ENCODE measurements at places on chromosomes 13 and 19.

- peak; percentile 79 for DNase-seq
Measured at GRCh38 chr19:8592231-8593009, 15.2 kb upstream of the MYO1F start.

DNA sequence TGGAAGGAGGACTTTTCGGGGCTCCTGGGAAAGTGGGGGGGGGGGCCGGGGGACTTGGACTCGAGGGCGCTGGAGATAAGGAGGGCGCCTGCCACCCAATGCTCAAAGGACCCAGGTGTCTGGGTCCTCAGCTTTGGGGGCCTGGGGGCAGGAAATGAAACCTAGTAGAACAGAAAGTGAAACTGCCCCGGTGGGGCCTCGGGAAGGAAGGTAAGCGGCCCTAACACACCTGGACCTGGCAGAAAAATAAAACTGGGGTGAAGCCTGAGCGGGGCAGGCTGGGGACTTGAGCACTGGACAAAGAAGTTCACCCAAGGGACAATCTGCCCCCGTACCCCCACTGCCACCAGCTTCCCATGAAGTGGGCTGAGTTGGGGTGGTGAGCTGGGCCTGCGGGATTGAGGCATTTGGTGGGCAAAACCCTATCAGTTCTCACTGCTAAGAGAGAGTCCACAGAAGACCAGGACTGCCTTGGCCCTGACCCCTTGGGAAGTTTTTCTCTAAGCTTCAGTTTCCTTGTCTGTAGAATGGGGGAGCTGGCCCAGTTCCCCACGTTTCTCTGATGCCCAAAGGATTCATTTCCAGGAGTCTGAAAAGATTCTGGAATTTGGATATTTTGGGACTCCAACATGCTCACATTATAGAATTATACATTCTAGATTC, 2.3 kb downstream of the PRKD2 start:
- DNase-seq = no peak

DNA sequence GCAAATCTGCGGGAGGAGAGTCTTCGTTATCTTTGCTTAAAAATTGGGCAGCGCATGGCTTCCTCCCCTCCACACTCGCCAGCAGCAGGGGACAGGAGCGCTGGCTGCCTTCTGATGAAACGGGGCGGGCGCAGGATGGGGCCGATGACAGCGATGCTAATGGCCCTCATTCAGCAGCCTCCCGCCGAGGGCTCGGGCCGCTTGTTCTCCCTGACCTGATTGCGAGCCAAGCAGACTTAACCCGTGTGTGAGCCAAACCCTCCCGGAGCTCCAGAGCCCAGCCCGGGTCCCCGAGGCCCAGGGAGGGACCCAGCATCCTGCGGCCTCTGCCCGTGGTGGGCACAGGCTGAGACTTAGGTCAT, 90.3 kb downstream of the KDM4B start:
- no peak for DNase-seq

DNA sequence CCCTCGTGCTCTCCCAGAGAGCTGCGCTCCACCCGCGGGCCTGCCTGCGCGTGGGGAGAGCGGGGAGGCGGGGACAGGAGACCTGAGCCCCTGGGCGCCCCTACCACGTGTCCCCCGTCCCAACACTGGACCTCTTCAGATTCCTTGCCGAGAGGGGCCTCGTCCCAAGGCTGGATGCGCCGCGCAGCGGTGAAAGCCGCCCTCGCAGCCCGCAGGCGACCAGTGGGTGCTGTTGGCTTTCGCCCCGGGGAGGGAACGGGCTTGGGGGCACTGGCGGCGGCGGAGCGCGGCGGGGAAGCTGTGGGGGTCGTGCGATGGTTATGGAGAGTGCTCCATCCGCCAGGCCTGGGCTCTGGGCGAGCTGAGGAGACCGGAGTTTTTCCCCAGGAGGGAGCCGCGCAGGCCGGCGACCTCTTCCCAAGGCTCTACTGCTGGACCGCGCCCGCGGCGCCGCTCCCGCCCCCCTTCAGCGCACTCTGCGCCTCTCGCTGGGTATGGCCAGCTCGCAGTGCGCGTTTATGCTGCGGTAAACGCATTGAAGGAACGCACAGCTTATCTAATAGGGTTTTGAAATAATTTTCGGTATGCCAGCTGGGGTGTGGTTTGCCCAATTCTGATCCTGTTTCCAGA, 17.2 kb upstream of the RNF17 start:
- no peak for DNase-seq

- peak; percentile 79 for DNase-seq
Measured at GRCh38 chr13:27619728-27620376, 477 bp downstream of the LNX2 start.

- DNase-seq = no peak
Measured at GRCh38 chr19:11345122-11345803, 805 bp downstream of the TMEM205 start.

GRCh38 chr13:27130979-27131623, 40.5 kb downstream of the USP12 start:
- DNase-seq = peak; percentile 89

- peak; percentile 95 for DNase-seq
Measured at GRCh38 chr19:44722131-44723121, 23.5 kb downstream of the CEACAM16 start.

DNA sequence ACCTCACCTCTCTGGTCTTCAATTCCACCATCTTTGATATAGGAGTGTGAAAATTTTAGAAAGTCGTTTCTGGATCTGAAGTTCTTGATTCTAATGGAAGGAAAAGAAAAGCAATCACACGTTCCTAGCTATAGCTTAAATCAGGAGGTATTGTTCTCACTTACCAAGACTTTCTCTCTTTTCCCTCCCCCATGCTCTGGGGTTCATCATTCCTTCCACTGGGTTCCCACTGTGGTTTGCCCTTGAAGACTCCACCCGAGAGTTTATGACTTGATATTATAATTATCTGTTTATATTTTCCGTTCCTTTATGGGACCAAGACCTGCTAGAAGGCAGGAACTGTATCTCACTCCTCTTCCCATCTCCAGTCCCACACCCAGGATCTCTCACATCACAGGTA, 76.6 kb downstream of the AKAP11 start:
- no peak for DNase-seq

- no peak for DNase-seq
Measured at GRCh38 chr19:58117841-58118575, 20.0 kb upstream of the ZSCAN18 start.

GRCh38 chr13:101140087-101140770, 276.1 kb downstream of the NALCN start:
- DNase-seq = no peak

DNA sequence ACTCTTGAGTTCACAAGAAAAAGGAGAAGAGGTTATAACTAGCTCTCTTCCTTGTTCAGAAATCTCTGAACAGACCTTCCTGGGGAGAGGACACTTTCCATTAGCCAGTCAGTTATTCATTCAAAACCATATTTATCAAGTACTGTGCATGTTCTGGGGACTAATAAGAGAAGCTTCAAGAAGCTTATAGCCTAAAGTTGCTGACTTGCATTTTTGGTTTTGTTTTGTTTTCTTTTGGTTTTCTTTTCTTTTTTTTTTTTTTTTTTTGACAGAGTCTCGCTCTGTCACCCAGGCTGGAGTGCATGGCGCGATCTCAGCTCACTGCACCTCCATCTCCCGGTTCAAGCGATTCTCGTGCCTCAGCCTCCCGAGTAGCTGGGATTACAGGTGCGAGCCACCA, 471.4 kb downstream of the KLF12 start:
- DNase-seq = no peak

DNA sequence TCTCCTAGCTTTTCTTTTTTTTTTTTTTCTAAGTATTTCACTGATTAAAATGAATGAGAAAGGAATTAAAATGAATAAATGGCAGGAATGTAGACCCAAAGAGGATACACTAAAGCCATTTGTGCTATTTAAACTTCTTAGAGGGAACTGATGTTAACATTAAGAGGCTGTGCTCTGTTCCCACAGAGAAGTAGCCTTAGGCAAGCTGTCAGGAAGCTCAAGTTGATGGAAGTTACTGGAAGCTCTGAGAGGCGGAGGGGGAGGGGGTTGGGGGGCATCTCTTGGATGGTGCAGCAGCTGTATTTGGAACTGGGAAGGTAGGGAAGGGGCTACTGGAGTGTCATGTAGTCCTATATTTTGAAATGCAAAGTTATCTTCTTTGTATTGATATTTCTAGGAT, 168.2 kb downstream of the DNAJC15 start:
- DNase-seq = no peak

GRCh38 chr13:29182216-29182615, 362.1 kb downstream of the MTUS2 start:
- DNase-seq = no peak

DNA sequence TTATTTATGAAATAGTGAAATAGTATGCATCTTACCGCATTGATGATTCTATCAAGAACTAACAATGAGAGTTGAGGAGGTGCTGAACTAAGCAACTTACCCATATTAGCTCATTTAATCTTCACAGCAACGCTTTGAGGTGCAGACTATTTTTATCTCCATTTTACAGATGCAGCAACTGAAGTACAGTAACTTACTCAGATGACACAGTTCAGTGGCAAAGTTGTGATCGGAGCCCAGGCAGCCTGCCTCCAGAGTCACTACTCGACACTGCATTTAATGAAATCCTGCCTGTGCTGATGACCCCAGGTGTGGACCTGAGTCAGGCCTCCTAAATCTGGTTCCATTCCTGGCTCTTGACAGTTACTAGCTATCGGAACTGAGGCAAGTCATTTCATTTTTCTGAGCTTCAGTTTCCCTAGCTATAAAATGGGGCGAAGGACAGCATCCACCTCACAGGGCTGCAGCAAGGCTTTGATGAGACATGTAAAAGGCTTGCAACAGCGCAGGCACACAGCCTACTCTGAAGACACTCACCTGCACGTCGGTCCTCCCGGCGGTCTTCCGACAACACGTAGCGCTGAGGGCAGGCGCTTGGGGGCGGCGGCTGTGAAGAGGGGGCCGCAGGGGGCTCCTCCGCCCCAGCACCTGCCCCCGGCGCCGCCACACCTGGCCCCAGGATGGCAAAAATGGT, 1.5 kb downstream of the MYPOP start:
- DNase-seq = no peak

DNA sequence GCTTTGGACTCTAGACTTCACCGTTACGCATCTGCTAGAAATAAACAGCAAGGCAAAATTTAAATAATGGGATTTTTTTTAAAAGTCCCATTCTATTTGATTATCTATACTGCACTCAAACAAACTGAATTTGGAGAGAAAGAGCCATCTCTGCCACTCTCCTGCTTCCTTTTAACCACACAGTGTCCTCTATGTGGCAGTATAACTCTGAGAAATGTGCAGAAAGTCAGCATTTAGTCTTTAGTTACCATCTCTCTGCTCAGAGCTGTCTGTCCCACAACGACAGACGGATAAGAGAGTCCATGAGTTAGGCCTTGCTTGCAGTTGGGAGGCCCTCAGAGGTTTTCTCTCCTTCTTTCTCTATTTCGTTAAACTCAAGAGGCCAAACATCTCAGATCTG, 21.2 kb downstream of the CCNA1 start:
- no peak for DNase-seq

DNA sequence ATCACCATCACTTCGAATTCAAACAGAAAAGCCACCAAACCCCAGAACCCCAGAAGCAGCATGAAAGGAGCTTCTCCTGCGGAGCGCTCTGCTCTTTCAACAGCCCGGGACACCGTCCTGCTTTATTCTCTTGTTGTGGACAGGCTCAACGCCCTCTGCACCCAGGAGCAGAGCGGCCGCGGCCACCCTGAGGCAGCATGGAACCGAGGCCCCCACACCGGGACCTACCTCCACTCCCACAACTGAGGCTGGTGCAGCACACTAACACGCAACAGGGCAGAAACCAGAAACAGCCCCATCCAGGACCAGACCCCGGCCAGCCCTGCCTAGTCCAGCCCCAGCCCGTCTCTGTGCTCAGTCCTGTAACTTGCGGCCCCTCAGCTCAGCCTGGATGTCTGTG, 7.2 kb downstream of the AP3D1 start:
- DNase-seq = no peak

- peak; percentile 37 for DNase-seq
Measured at GRCh38 chr13:27952876-27953675, 16.0 kb downstream of the CDX2 start.

DNA sequence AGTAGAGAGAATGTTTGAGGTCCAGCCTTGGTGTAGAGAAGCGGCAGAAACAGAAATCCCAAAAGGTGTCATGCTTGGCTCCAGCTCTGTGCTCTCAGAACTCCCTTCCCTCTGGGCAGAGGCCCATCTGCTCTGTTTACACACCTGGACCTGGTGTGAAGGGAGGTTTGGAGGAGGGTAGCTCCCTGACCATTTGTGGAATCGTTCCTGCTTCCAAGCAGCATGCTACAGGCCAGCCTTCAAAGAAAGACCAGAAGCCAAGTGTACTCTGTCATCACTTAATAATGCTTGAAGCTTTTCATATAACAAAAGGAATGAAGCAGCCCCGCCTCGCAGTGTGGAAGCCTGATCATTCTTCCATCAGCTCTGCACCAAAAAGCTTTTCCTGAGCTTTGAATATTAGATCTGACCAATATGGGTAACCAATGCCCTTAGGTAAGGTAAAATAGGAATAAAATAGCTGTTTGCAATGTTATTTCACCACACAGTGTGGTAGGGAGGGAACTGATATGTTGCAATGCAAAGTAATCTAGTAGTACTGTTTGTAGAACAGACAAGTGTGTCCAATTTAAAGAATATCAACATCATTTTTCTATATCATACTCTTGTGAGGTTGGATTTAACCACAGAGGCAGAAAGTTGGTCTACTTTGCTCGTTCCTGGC, 63.3 kb downstream of the ZIC5 start:
- DNase-seq = no peak

DNA sequence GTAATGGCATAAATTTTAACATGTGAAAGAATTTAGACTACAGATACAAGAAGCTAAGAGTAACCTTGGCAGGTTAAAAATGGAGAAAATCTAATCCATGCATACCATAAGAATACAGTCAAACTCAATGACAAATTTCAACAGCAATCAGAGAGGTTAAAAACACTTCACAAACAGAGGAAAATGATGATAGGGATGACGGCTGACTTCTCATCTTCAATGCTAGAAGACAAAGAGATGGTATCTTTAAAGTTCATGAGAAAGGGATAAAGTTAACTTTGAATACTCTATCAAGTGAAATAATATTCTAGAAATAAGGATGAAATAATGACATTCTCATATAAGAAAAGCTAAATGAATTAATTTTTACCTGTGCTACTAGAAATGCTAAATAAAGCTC, 1130.2 kb upstream of the MIR17HG start:
- DNase-seq = no peak

DNA sequence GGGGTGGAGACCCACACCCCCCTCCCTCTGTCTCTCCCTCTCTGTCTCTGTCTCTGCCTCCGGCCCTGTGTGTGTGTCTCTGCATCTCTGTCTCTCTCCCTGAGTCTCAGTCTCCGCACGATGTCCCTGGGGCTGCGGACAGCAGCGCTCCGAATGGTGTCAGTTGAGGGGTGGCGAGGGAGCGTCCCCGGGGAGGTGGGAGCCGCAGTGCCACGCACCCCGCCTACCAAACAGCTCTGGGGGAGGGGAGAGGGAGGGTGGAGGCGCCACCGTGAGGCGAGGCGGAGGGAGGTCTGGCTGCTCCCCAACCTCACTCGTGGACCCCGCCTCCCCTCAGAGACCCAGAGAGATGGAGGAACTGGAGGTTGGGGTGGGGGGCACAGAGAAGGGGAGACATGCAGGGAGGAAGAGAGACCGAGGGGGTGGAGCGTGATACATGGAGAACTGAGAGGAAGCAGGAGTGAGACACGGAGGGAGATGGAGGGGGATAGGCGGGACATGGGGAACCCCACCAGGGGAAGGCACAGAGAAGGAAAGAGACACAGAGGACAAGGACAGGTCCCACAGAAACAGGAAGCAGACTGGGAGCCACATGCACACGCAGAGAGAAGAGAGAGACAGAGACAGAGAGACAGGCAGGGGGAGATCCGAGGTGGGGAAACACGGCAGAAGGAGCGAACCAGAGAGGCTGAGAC, 7.2 kb downstream of the ERFL start:
- peak; percentile 51 for DNase-seq
